NCI-H2029 treated with DMSO at 0.1 percent for 48 hours (cell line): ENCODE measurements at places on chromosomes 11 and 22.

DNA sequence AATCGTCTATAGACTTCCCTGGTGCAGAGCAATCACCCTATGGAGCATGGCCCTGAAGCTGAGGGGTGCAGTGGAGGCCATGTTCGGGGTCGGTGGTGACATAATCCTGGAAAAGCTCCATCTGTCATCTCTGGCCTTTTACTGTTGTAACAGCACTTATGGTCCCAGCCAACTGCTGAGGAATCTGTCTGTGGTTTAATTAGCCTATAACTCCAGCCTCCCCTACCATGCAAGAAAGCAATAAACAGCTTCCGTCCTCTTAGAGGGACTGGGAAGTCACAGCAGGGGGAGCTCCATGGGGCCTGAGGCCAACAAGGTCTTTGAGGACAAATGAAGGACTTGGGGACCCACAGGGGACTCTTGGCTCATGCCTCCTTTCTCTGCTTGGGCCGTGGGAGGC, 159.1 kb upstream of the NECTIN1 start:
- DNase-seq = no peak

- no peak for DNase-seq
Measured at GRCh38 chr11:7501251-7501650, 12.5 kb upstream of the PPFIBP2 start.

- DNase-seq = no peak
Measured at GRCh38 chr11:132123854-132124835, 753.7 kb downstream of the NTM start.

GRCh38 chr22:31271026-31271425, 21.3 kb downstream of the PIK3IP1 start:
- DNase-seq = no peak

DNA sequence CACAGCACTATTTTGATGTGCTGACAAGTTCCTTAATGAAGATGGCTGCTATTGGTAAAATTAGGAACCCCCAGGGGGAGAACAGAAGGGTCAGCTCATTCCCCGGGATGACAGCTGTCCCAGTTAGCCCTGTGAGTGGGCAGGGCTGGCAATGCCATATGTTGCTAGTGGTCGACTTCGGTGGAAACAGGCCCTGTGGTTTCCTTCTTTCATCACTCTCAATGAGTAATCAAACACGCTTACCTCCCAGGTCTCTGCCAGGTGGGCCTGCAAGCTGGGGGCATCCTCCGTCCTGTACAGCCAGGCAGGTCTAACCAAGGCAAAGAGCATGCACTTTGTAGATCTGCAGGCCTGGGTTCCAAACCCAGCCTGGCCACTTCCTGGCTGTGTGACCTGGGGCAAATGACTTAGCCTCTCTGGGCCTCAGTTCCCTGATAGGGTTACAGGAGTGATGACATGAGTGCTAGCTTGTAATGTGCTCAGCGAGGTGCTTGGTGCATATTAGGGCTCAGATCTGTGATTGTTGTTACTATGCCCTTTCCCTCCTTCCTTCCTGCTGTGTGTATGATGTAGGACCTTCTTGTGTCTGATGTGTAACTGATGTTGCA, 85.2 kb downstream of the TSPAN18 start:
- DNase-seq = no peak

DNA sequence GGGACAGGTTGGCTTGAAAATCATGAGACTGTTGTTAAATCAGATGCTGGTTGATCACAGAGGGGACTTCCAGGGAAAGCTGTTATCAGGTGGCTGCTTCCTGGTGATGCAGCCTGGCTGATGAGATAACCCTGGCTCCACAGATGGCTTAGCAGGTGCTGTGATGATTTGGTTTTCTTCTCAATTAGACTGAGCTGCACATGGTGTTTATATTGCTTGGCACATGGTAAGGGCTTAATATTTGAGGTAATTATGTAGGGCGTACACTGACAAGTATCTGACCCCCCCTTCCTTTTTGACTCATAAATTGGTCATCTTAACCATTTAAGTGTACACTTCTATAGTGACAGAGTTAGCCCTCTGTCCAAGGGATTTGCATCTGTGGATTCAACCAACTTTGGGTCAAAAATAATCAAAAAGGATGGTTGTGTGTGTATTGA, 7.0 kb downstream of the RPS3 start:
- DNase-seq = no peak

DNA sequence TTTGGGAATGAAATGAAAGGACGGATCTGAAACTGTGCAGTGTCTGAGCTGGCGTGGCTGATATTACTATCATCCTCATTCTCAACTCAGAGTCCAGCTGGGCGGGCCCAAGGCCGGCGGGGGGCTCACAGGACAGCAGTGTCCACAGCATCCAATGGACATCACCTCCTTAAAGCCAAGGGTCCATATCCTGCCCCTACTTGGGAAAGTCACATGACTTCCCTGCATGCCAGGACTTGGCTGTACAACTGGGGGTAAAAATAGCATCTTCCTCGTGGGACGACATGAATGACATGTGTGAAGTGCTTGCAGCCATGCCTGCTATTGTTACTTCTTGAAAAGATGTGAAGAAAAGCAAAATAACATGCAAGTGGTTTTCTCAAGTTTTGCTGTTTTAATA, 82.3 kb downstream of the TRMU start:
- no peak for DNase-seq

DNA sequence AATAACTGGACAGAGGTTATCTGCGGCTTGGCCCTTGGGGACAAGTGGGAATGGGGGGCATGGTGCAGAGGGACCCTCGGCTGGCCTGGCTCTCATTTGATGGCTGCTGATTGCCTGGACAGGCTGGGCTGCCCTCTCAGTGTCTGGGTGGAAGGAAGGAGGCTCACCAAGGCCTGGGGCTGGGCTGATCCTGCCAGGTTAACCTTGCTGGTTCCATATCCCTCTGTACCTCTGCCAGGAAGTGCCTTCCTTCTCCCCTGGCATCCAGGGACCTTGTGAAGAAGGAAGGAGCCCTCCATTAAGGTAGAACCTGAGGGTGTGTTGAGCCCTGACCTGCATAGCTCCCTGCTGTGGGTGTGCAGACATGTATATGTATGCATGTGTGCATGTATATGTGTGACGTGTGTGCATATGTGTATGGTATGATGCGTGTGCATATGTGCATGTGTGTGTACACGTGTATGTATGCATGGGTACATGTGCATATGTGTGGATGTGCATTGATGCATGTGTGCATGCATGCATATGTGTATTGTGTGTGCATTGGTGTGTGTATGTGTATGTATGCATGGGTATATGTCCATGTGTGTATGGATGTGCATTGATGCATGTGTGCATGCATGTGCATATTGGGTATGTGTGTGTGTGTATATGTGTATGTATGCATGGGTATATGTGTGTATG, 433.9 kb downstream of the TBC1D22A start:
- DNase-seq = no peak

DNA sequence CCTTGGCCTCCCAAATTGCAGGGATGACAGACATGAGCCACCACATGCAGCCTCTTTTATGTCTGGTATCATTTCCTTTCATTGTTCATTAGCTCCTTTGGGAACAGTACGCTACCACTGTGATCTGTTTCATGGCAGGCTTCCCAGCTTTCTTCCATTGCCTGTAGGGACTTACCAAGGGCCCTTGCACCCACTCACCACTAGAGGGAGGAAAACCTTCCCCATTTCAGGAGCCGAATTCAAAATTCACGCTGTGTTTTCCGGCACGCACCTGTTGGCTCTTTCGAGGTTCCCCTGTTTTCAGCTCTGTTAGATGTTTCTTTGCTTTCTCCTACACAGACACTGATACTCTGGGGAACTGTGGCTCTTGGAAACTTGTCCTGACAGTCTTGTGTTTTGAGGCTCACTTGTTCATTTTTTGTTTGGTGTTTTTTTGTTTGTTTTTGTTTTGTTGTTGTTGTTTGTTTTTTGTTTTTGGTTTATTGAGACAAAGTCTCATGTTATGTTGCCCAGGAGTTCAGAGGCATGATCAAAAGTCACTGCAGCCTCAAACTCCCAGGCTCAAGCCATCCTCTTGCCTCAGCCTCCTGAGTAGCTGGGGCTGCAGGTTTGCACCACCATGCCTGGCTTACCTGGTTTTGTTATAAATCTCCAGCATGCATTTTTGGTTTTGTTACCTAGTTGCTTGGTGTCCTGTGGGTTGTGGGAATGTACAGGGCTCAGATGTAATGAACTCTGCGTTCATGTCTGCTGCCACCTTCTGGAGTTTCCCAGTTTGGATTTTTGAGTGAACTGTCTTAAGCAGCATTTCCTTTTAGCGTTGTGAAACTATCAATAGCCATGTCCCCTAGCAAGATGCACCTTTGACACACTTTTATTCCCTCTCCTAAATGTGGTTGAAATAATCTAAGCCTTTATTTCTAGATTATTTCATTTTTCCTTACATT, 2.3 kb downstream of the KRTAP5-11 start:
- DNase-seq = peak; percentile 73

DNA sequence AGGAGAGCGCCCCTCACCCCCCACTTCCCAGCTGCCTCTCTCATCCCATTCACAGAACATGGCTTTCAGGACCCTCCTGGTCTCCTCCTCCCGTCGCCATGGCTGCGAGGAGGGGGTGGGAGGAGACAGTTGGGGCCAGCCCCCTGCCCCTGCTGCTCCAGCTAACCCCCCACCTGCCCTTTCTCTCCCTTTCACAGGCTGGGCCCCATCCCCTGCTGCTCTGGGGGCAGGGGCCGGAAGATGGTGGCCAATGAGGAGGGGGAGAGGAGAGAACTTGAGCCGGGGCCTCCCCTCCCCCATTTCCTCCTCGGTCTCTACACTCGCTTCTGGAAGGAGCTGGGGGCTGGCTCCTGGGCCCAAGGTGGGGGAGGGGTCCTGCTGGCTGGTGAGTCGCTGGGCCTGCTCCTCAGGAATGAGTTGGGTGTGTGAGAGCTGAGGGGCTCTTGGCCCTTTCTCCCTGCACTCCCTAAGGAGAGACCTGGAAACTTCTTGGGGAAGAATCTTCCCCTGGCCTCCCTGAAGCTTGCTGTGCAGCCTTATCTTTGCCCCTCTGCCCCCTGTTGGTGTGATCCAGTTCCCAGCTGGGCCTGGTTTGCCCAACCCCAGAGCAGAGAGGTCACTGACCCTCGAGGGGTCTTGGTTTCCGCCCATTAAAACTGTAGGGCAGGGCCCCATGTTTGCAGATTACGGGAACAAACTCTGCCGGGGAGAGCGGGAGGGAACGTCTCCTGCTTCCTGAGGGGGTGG, 10.2 kb downstream of the YPEL4 start:
- no peak for DNase-seq

DNA sequence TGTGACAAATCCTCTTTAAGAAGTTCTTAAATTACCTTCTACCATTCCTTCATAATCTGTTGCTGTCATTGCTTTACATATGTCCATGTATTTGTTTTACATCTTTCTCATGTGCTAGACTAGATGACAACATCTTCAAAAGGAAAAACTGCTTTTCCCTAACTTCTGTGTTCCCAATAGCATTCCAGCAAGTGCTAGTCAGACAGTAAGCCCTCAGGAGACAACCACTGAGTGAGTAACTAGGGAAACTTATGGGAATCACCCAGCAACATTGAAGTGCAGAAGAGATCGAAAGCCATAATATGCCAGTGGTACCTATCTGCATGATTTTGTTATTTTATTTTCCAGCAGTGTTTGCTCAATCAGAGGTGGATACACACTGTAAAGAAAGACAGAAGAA, 889.7 kb upstream of the API5 start:
- no peak for DNase-seq

GRCh38 chr22:37427711-37428635, 694 bp upstream of the ELFN2 start:
- no peak for DNase-seq

- no peak for DNase-seq
Measured at GRCh38 chr11:134049303-134049702, 19.6 kb upstream of the JAM3 start.

- peak; percentile 2 for DNase-seq
Measured at GRCh38 chr11:30879322-30880005, 293.3 kb upstream of the MPPED2 start.

- DNase-seq = no peak
Measured at GRCh38 chr11:72762641-72763304, 10.6 kb upstream of the ARAP1 start.

- DNase-seq = no peak
Measured at GRCh38 chr11:61152816-61153592, 8.2 kb downstream of the VPS37C start.

DNA sequence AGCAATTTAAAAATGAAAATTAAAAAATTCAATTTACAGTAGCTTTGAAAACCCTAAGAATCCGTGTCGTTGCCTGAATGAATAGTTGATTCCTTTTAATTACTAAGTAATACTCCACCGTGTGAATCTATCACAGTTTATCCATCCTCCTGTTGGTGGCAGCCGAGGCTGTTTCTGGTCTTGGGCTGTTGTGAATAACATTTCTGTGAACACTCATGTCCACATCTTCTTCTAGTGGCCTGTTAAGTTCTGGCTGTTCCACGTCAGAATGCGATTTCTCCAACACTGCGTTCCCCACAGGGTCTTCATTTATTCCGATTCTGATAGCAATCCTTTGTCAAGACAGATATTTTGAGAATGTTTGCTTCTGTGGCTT, 223.0 kb downstream of the TBC1D22A start:
- no peak for DNase-seq

GRCh38 chr11:22193348-22194051, 615 bp downstream of the ANO5 start:
- DNase-seq = peak; percentile 28

- no peak for DNase-seq
Measured at GRCh38 chr11:57490456-57491248, 24.9 kb downstream of the SLC43A1 start.

GRCh38 chr11:69640995-69641581, at the start of gene CCND1:
TSS of gene CCND1 (plus strand) at chr11:69641156. CDS start at chr11:69641314, 158 bp downstream.
- no peak for DNase-seq

GRCh38 chr11:75468534-75469340, 35.7 kb upstream of the KLHL35 start:
- DNase-seq = no peak

GRCh38 chr11:111088847-111089355, 156.6 kb upstream of the POU2AF2 start:
- DNase-seq = no peak

DNA sequence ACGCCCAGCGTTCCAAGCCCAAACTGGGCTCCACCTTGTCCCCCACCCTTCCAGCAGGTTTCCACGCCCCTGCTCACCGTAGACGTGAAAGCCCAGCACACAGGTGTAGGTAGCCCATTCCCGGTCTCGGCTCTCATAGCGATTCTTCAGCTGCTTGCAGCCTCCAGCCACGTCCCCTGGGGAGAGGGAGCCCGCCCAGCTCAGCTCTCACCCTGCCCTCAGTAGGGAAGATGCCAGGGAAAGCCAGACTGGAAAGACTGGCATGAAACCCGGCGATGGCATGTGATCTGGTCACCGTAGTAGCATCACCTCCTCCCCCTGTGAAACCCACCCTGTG, 1.4 kb upstream of the MTA2 start:
- no peak for DNase-seq
